T-helper 17 cell (primary cell): ENCODE measurements at places on chromosomes 11 and 22.

DNA sequence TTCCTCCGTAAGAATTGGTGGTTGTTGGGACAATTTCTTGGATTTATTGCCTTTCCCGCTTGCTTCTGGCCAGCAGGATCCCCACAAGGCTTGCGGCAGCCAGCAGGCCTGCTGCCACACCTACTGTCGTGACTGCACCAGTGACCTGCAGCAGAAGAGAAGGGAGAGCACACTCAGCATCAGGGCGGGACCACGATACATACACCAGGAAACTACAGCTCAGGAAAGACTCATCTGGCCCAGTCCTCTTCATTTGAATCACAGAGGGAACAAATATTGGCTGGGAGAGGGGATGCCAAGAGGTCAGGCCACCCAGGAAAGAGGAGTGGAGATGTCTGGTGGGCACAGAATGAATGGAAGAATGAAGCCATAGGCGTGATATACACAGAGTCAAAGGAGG is 10.3 kb downstream of the PLAAT2 start:
- no peak for DNase-seq

GRCh38 chr22:26529345-26529744 is 17.1 kb upstream of the TFIP11 start:
- no peak for DNase-seq

- DNase-seq, result no peak
Observed at GRCh38 chr11:22703591-22703990, 37.2 kb downstream of the GAS2 start.

GRCh38 chr22:23117891-23118646 is 23.7 kb downstream of the RSPH14 start:
- DNase-seq, result no peak

- DNase-seq, result no peak
Observed at GRCh38 chr11:106959800-106960199, 58.5 kb downstream of the GUCY1A2 start.

DNA sequence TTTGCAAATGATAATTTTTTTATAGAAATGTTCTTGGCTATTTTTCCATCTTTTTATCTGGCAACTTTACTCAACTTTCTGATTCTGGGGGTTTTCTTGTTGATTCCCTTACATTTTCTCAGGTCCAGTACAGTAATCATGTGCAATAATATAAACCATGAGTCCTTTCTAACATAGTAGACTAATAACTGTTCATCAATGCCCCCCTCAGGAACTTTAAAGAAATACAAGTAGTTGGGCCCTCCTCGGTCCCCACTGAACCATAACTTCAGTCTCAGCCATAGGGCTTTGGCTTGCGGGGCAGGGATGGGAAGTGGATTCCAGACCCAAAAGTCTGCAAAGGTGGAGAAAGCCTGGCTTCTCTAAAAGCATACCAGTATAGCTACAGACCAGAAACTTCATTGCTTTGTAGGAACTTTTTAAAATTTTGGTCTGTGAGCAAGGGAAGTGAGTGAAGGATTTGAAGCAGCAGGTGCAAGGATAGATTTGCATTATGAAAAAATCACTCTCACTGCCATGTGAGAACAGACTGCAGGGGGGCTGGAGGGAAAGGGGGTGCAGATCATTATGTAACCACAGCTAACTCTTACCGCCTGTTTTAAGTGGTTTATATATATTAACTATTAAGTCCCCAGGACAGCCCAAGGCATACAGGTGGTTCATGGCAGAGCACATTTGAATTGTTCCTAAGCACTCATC is 10.4 kb upstream of the TUB start:
- DNase-seq, result no peak

- no peak for DNase-seq
Observed at GRCh38 chr22:20218326-20218872, 49.7 kb downstream of the RTN4R start.

GRCh38 chr22:41713004-41713403 is 13.7 kb downstream of the MEI1 start:
- DNase-seq, result no peak

DNA sequence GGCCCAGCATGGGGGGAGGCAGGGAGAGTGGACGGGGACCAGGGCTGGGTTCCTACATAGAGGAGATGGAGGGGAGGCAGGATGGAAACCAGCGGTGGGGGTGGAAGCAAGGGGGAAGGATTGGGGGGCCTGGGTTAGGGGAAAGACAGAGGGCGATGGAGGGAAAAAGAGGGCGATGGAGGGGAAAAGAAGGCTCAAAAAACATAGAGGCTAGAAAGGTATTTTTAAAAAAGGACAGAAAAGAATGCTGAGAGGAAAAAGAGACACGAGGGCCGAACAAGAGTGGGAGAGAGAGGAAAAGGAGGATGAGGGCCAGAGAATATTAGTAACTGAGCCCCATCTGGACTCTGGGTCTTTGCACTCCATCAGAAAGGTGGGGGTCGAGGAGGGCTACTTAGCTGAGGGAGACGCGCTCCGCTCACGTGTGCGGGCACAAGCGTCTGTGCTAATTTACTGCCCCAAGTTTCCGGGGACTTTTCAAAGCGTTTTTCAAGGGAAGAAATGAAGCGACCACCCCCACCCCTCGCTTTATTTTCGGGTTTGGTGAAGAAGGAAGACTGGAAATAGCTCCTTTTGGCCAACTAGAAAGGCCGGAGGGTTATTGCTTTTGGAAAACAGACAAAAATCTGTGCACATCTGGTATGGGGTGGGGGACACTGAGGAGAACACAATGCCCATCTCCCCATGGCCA is 14.5 kb downstream of the PAX6 start:
- no peak for DNase-seq

DNA sequence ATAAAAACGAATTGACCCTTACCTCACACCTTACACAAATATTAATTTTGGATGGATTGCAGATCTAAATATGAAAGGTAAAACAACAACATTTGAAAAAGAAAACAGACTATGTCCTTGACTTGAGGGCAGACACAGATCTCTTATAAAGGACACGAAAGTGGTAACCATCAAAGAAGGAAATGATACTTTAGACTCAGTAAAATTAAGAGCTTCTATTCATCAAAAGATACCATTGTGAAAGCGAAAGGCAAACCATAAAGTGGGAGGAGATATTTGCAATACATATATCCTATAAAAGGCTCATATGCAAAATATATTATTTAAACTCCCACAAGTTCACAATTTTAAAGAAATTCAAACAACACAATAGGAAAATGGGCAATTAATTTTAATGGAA is 5.0 kb downstream of the HEPACAM start:
- no peak for DNase-seq

- no peak for DNase-seq
Observed at GRCh38 chr22:47391169-47392053, 629.0 kb downstream of the TBC1D22A start.

DNA sequence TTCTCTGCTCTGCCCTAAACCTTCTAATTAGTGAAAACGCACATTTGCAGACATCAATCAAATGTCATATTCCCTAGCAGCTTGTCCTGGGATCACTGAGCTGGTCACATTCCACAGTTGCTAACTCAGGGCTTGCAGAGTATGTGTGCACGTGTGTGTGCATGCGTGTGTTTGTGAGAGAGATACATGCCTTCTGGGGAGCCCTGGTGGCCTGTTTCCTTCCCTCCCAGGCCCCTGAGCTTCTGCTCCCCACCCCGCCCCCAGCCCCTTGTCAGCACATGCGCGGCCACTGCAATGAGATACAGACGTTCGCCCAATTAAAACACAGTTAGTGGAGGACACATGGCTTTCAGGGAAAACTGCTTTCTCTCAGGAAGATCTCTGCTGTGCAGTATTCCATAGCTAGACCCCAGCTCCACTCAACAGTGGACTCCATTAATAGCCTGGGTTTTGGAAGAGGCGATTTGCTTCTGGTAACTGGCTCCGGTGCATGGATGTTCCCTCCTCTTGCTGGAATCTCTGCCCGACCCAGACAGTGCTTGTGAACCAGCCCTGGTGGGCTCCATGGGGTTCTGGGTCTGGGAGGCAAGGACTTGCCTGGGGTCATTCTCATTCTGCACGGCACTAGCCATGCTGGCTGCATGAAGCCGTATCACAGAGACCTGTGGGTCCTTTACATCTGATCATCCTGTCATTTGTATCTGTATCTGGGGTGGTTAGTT is 17.7 kb downstream of the LRP5 start:
- no peak for DNase-seq

- no peak for DNase-seq
Observed at GRCh38 chr11:71218789-71219499, 33.4 kb downstream of the SHANK2 start.

GRCh38 chr11:65927904-65928397 is 8.7 kb downstream of the DRAP1 start:
- DNase-seq, result peak; percentile 55

DNA sequence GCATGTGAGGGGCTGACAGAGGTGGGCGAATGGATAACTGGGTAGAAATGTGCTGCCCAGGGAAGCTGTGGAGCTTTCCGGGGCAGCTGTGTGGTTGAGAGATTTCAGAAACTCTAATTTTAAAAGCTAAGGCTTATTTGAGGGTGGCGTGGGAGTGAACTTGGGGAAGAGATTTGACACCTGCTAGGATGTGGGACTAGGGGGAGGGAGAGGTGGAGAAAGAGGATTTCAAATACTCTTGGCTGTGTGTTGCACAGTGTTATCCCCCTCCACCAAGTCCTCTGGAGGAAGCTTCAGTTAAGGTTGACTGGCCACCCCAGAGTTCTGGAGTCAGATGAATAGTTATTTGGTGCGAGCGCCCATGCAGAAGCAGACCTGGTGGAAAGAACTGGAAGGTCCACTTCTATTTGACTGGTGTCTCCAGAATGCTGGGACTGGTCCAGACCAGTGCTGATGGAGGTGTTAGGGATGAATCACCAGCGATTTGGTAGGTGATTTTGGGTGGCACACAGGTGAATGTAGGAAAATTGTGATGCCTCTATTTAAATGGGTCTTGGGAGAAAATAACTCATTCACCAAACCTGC is 72.8 kb upstream of the ALX4 start:
- no peak for DNase-seq

DNA sequence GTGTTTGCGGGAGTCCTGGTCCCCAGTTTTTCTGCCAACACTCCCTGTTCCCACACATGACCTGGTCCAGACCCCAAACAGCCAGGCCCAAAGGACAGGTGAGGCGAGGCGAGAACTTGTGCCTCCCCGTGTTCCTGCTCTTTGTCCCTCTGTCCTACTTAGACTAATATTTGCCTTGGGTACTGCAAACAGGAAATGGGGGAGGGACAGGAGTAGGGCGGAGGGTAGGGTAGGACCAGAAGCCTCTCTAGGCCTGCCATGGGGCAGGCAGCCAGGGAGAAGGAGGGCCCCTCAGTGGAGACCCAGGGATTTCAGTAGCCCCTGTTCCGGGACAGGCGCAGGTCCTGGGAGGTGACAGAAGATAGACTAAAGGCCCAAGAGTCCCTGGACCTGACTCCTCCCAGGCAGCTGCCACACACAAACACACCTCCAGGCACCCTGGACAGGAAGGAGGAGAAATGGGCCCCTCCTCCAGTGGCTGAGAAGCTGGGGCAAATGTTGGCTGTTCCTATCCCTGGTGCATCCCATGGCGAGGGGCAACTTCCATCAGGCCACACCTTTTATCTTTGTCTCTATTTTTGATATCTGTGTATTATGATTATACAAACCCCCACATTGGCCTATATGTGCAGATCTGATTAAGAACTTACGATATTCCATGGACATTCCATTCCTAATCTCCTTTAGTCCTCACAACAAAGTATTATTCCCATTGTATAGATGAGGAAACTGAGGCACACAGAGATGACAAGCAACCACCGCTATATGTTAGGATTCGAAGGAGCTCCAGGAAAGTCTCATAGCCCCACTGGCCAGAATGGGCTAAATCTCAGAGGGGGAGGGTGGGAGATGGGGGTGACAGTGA is 626 bp upstream of the F2 start:
- DNase-seq, result no peak

GRCh38 chr11:19718951-19719350 is 6.3 kb downstream of the NAV2 start:
- DNase-seq, result no peak

DNA sequence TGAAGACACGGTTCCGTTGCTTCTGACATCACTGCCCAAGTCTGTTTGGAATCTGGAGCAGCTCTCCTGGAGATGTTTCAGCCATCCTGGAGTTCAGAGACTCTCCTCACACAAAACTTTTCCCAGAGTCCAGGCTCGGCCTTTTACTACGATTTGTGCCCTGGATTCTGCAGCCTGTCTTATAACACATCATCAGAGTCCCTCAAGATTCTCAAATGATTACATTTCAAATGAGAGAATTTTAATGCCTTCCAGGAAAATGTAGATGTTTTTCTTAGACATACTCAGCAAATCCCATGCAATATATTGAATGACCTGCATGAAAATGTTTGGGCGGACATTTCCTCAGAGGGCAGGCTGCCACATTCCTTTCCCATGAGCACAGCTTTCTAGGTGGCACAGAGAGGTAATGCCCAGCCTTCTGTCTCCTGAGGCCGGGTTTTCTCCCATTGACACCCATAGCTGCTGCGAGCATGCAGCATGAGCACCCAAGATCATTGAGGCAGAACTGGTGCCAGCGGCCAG is 129.1 kb downstream of the SNX19 start:
- no peak for DNase-seq

GRCh38 chr11:113514856-113515255 is 39.7 kb upstream of the DRD2 start:
- no peak for DNase-seq

DNA sequence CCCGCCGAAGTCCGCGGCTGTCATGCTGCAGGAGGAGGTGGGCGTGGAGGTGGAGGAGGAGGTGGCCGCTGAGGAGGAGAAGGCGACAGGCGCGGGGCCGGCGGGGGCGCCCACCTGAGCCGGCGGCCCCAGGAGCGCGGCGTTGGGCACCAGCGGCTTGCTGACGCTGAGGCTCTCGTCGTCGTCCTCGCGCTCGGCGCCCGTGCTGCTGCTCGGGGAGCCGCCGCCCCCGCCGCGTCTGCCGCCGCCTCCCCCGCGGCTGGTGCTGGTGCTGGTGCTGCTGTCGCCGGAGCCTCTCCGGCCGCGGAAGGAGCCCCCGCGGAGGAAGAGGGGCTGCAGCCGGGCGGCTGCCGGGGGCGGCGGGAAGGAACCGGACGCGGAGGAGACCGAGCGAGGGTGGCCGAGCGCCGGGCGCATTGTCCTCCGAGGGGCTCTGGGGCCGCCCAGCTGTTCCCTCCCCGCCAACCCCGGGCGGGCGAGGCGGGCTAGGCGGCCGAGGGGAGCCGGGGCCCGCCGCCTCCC is 388 bp downstream of the TMEM121B start:
- DNase-seq, result no peak

DNA sequence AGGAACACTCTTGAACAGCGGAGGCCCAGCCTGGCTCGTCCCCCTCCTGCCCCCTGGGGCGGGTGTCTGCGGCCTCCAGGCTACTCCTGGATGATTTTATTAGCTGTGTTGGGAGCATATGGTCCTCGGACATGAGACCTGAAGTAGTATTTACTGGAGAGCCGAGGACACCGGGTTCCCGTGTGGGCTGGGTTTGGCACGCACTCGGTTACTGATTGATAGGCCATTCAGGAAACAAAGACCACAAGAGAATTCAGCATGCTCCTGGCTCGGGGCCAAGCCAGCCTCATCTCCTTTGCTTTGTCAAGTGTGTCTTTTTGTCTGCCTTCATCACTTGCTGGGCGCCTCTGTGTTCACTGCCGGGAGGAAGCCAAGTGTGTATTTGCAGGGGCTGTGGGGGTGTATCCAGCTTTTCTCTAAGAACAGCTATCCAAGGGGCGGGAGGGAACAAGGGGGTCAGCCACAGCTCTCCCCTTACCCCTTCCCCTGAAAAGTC is 9.7 kb downstream of the FXYD2 start:
- peak; percentile 56 for DNase-seq

GRCh38 chr22:36343070-36343719 is 44.6 kb downstream of the MYH9 start:
- no peak for DNase-seq
